T-helper 1 cell (primary cell): ENCODE measurements at places on chromosomes 3 and 15.

GRCh38 chr15:73352082-73352481 is 16.7 kb downstream of the HCN4 start:
- DNase-seq = no peak

- no peak for DNase-seq
Measured at GRCh38 chr3:195813916-195814640, 2.3 kb upstream of the MUC4 start.

GRCh38 chr3:119013951-119014350 is 20.7 kb downstream of the IGSF11 start:
- no peak for DNase-seq

GRCh38 chr15:70690021-70690420 is 73.3 kb downstream of the UACA start:
- no peak for DNase-seq

DNA sequence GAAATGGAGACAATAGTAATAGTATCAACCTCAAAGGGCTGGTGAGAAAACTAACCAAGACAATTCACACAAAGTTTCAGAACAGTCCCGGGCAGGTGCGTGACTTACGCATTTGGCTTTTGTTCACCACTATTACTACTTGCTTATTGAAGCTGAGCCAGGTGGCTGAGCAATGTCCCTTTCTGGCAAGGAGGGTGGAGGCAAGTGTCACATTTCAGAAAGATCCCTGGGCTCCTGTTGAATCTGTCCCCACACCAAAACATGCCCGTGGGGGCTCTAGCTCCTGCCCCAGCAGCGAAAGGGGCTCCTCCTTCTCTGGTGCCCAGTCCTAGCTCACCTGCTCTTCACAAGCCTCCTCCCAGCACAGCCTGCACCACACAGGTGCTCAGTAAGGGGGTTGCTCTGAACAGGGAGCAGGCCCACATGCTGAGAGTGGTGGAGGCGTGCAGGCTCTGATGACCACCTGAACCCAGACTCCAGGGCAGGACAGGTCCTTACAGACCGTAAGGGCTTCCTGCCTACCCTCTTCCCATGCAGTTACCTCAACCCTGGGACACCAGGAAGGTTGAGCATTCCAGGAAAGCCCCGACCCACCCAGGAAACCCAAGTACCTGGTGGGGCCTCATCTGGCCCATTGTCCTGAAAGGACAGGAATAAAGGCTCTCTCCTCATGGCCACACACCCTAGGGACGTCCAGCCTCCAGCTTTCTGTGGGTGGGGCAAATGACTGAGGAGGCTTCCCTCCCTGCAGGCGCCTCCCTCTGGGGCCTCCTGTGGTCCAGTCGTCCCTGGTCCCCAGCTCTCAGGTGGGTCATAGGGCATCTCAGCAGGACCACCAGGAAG is 32.6 kb downstream of the SEMA7A start:
- DNase-seq = no peak

- no peak for DNase-seq
Measured at GRCh38 chr3:178875836-178876235, 195.8 kb downstream of the ZMAT3 start.

DNA sequence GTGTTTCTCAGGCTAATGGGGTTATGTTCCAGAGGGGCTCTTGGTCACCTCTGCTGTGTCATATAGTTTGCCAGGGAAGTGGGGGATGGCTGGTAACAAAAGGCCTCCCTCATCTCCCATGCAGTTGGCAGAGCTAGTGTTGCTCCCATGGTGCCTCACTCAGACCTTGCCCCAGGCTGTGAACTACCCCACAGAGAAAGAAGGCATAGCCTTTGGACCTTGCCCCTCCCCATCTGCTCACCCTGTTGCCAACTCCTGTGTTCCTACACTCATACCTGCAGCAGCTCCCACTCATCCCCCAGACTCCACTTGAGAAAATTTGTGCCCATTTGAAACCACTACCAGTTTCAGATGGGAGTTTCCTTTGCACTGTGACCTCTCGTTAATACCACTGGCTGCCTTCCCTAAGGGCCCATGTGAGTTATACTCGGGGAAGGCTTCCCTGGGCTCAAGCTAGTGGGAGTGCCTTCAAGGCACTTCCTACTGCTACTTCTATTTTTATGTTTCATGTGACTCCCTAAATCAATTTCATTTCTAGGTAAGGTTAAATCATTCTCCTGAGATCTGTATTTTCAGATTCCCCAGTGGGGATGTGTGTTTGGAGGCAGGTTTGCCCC is 25.3 kb upstream of the COPB2 start:
- no peak for DNase-seq

DNA sequence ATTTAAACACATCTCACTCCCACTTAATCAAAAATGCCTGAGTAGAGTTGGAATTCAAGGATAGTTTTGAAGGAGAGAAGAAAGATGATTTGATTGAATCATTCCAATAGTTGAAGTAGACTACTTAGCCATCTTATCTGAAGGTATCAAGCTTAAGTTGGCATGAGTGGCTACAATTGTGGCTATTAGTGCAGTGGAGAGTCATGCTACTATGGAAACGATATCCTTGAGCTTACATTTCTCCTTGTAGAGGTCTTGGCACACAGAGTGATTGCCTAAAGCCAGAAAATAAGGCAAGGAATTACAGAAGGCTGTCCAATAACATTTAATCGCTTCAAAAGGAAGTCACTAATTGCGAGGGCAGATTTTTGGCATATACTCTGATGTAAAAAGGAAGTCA is 1022.7 kb downstream of the IGSF11 start:
- no peak for DNase-seq

- DNase-seq = no peak
Measured at GRCh38 chr3:177385831-177386301, 188.6 kb upstream of the TBL1XR1 start.

DNA sequence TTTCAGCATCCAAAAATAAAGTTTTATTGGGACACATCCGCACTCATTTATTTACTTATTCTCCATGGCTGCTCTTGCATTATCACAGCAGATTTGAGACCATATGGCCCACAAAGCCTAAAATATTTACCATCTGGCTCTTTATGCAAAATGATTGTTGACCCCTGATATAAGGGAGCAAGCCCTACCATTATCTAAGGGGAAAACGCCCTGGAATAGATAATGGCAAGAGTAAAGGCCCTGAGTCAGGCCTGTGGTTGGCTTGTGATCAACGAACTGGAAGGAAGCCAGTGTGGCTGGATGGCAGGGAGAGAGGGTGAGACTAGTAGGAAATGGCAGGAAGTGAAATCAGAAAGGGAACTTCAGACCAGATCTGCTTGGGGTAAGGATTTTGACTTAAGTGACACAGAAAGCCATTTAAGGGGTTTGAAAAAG is 24.6 kb upstream of the DMXL2 start:
- no peak for DNase-seq

GRCh38 chr15:63019511-63020109 is 22.9 kb upstream of the TPM1 start:
- no peak for DNase-seq

GRCh38 chr3:60160822-60161748 is 1090.2 kb downstream of the FHIT start:
- DNase-seq = no peak

- no peak for DNase-seq
Measured at GRCh38 chr15:78347586-78348543, 7.7 kb downstream of the CRABP1 start.

GRCh38 chr3:32097768-32098167 is 8.7 kb upstream of the GPD1L start:
- no peak for DNase-seq

- DNase-seq = no peak
Measured at GRCh38 chr3:115330430-115330829, 183.3 kb upstream of the ZBTB20 start.

- no peak for DNase-seq
Measured at GRCh38 chr15:56058986-56059385, 65.6 kb upstream of the NEDD4 start.

GRCh38 chr3:170358042-170359010 is 811 bp downstream of the SKIL start:
- DNase-seq = peak; percentile 55

GRCh38 chr3:34109846-34110245 is 311.4 kb downstream of the PDCD6IP start:
- no peak for DNase-seq
